ENCODE measurements at places on chromosomes 11 and 22. TPM values are rescaled to one million over a fixed set of nuclear protein-coding genes. Genes with fewer than 3 reads are reported as not detected.

DNA sequence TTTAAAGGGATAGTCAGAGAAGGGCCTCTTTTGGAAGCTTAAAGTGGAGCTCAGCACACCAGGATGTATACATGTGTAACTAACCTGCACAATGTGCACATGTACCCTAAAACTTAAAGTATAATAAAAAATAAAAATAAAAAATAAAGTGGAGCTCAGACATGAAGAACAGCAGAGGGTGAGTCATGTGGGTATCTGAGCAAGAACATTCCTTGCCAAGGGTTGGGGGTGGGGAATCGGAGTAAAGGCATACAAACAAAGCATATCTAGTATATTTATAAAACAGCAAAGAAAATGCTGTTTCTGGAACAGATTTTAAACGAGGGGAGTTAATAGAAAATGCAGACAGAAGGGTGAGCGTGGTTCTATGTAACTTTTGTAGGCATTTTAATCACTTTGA lies 562.6 kb upstream of the ANO3 start:
- no peak for DNase-seq

GRCh38 chr22:47040486-47041270 lies 278.2 kb downstream of the TBC1D22A start:
- DNase-seq = no peak

- DNase-seq = no peak
Measured at GRCh38 chr22:17672417-17672991, 33.9 kb downstream of the BCL2L13 start.

- no peak for DNase-seq
Measured at GRCh38 chr11:11967669-11968510, 40.5 kb downstream of the DKK3 start.

GRCh38 chr11:126434950-126435335 lies 79.5 kb downstream of the ST3GAL4 start:
- DNase-seq = no peak

CYTH4 gene
- total RNA-seq = 123 TPM

Measured in activated CD8-positive, alpha-beta memory T cell treated with anti-CD3 and anti-CD28 coated beads, Interleukin-2, amount 10 ng/mL, durations not matched to agents 7 days and 5 days (primary cell).